ENCODE measurements at places on chromosomes 6 and 20.

GRCh38 chr6:113758826-113759574 lies 98.1 kb upstream of the MARCKS start:
- no peak for DNase-seq

- DNase-seq, result no peak
These were observed at the start of gene FAM162B for GRCh38 chr6:116764961-116765841. FAM162B (minus strand) TSS chr6:116765719; CDS start chr6:116765576, 143 bp downstream.

DNA sequence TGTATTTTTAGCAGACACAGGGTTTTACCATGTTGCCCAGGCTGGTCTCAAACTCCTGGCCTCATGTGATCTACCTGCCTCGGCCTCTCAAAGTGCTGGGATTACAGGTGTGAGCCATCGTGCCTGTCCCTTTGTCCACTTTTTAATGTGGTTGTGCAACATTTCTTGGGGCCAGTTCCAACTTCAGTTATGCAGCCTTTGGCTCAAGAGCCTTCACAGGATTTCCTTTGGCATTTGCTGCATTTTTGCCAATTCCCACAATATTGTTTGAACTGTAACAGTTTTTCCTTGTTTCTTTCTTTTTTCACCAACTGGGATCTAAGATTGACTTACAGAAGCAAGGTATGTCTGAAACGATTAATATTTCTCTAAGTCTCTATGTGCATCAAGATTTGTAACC lies 63.6 kb downstream of the EDN1 start:
- no peak for DNase-seq

DNA sequence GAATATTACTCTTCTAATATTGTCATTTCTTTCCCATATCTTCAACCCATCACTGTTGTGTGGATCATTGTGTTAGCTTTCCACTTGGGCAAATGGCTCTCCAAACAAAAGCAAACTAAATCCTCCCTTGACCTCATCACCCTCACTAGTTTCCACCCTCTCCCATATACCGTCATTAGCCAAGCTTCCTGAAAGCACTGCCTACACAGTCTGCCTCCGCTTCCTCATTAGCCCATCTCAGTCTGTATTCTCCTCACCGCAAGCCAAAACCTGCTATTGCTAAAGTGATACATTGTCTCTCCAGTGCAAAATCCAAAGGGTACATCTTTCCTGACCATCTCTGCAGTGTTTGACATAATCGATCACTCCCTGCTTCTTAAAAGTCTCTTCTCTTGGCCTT lies 212.6 kb downstream of the CLIC5 start:
- no peak for DNase-seq

DNA sequence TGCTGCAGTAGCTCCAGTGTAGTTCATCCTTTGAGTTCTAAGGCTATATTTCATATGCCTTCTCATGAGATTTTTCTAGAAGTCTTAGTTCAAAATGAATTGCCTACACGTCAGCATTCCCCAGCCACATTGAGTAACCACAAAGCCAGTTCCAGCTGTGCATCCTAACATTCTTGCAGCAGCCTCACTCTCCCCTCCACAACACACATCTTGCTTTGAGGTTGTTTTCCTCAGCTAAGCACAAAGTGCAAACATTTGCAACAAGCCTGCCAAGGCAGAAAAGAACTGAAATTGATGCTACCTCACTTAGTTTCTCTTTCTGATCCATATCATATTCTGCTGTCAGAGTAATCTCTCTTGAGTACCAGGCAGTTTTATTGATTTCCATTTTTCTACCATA lies 160.7 kb upstream of the KCNQ5 start:
- DNase-seq, result no peak

DNA sequence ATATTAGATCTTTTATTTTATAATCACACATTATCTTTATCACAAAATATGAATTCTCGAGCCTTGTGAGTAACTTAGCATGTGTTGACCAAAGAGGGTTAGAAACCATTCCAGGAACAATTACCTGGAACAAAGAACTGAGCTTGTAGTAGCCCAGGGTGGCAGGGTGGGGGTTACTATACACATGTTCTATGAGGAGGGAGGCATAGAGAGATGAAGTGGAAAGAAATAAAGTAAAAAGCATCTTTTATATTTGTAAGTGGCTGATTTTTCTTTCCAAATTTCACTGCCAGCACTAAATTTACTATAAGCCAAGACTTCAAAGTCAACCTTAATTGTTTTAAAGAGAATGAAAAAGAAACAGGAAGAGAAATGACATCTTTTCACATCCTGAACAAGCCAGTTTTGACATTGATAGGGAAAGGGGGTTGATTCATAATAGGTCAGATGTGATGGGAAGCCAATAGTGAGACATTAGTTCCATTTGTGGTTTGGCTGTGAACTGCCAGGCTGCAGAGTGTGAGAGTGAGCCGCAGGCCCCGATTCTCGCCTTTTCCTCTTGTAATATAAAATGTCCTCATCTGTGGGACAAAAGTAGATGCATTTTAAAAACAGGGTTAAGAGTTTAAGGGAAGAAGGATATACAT lies 52.7 kb upstream of the MYB start:
- DNase-seq, result peak; percentile 56

GRCh38 chr6:6588064-6588923 lies at the start of gene LY86:
LY86 (plus strand) TSS chr6:6588720; CDS start chr6:6588735, 15 bp downstream.
- no peak for DNase-seq

DNA sequence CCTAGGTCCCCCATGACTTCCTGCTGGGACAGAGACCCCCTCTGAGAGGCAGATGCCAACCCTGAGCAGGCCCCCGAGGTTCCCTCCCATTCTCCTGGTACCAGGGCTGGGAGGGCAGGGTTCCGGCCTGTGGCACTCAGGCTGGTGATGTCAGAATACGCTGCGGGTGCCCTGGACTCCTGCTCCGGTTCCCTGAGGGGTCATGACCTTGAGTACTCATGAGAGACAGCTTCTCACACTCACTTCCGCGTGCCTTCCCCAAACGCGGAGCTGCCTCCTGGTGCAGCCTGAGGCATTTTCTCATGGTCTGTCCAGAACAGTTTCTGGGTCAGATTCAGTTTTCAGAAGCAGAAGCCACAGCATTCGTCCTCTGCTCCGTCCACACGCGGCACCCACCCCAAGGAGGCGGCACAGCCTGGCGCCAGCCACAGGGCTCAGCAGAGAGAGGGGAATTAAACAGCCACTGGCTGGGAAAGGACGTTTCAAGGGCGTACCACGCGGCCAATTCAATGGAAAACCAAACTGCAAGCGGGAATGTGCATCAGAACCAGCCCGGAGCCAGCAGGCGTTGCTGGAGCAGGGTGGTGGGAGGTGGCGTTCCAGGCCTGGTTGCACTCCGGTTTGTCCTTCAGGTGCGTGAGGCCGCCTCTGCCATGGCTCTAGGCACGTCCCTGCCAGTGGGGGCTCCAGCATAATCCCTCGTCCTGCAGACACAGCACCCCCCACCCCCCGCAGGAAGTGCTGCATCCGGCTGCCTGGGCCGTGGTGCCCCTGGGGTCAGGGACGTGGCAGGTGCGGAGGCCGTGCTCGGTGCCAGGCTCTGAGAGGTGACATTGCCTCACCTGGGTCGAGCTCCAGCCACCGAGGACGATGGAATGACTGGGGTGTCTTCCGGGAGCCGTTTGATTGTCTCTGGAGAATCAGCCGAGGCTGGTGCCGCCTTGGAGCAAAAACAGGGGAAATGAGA lies 58.3 kb upstream of the BHLHE23 start:
- no peak for DNase-seq

DNA sequence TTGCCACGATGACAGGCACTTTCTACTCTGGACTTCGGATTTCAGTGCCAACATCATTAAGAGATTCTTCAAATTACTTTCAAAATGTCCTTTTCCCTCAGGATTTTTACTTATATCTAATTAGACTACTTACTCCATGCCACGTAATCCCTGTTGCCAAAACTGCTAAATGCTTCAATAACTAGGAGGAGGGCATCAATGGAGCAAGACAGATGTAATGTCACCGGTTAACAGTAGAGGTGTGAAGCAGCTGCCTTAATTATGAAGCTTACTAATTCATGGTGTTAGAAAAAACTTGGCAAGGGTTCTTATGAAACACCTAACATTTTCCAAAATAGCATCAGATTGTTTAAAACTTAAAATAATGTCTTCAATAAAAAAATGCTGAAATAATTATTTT lies 111.2 kb upstream of the SIM1 start:
- no peak for DNase-seq

GRCh38 chr6:105897131-105897530 lies 189.0 kb upstream of the PRDM1 start:
- DNase-seq, result no peak

GRCh38 chr6:16713597-16713996 lies 47.7 kb downstream of the ATXN1 start:
- DNase-seq, result no peak

GRCh38 chr6:170278743-170279094 lies 12.2 kb downstream of the DLL1 start:
- no peak for DNase-seq

GRCh38 chr6:123812621-123813020 lies 9.0 kb downstream of the NKAIN2 start:
- no peak for DNase-seq

DNA sequence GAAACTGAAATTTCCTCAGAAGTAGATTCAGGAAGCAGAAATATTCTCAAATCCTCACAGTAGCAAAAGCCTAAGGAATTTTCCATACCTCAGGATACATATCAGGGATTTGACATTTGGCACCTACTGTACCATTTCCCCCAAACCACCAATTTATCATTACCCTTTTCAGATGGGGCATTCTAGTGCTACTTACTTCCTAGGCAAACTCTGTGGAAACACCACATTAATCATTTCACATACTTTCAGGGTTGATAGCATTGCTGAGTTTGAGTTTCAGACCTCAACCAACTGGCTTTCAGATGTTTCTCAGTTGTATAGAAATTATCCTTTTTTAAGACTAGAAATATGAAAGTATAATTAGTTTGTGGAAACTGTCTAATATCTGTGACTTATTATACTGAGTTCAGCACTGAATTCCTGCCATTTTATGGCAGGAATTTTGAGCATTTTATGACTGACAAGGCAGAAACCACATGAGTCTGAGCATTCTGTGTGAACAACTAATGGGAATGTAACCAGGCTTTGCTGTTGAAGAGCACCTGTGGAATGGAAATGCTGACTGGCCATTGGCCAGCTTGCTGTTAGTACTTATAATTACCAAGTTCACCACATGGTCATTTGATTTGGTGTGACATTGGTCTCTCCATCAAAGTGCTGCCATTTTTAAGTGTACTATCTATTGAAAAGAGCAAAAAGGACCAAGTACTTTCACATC lies 35.1 kb upstream of the IRAK1BP1 start:
- DNase-seq, result no peak

GRCh38 chr6:138428944-138429598 lies 25.0 kb downstream of the HEBP2 start:
- no peak for DNase-seq

- no peak for DNase-seq
These were observed 48.8 kb downstream of the SRC start for GRCh38 chr20:37394543-37395409.

GRCh38 chr6:12749531-12750379 lies 33.2 kb downstream of the PHACTR1 start:
- no peak for DNase-seq

Data from activated naive CD4-positive, alpha-beta T cell treated with Interleukin-2 at 50 U/mL for 16 hours (primary cell).